Left lung (tissue), 14 donors: ENCODE measurements at places on chromosomes 12 and 14. TPM values are rescaled to one million over a fixed set of nuclear protein-coding genes. Genes with fewer than 3 reads are reported as not detected.
A peak's percentile ranks its signal among the peaks of the same experiment; 100 is the strongest.

DNA sequence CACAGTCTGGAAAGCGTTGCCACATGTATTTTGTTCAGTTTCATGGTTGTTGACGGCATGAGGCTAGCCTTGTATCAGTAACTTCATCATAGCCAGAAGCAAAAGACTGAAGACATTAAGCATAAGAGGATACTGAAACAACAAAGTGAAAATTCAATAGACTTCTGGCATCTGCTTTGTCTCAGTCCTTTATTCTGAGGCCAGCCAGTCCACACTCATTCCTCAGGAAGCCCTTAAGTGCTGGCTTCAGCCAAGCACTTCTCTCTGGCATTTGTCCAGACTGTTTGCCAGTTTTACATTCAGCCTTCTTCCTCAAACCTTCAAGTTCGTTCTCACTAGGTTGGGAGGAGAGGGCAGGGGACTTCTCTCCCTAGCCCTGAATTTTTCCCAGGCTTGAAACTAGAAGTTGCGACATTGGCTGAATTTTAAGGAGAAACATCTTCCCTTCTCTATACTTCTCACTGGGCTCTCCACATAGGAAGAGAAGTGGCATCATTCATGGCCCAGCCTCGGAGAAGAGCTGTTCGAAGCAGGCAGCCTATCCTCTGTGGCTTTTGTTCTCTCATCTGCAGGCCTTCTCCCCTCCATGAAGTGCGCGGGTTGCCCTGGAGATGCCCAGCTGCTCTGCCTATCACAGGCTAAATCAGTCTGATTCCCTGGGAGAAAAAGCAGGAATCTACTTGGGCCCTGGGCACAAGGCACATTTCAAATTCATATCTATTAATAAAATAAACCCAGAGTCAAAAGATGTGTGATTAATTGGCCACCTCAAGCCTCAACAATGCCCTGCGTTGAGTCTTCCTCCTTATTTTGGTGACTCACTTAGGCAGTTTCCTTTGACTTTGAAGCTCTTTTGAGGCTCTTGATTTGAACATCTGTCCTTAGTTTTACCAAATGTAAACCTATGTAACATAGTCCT lies 130.9 kb upstream of the PLEKHA5 start:
- DNase-seq = peak; percentile 33

GRCh38 chr12:12201274-12201758 lies 65.5 kb downstream of the LRP6 start:
- no peak for DNase-seq

DNA sequence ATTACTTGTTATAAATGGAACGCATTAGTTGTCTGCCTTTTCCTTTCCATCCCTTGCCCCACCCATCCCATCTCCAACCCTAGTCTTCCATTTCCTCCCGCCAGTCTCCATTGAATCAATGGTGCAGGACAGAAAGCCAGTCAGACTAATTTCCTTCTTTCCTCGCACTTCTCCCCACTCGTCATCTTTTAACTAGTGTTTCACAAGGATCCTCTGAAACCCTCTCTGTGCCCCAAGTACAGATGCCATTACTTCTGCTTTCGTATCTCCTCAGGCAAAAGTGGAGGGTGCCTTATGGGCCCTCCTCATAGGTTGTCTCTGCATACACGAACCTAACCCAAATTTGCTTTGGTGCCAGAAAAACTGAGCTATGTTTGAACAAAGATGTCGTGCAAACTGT lies 4.2 kb downstream of the DAZAP2 start:
- DNase-seq = no peak

- DNase-seq = no peak
These were observed 48.4 kb downstream of the ANAPC7 start for GRCh38 chr12:110355073-110355472.

LHX5 gene
- not detected for polyA plus RNA-seq

OR4E2 gene
- not detected for polyA plus RNA-seq

- no peak for DNase-seq
These were observed 28.8 kb downstream of the HECTD4 start for GRCh38 chr12:112353393-112353792.

DNA sequence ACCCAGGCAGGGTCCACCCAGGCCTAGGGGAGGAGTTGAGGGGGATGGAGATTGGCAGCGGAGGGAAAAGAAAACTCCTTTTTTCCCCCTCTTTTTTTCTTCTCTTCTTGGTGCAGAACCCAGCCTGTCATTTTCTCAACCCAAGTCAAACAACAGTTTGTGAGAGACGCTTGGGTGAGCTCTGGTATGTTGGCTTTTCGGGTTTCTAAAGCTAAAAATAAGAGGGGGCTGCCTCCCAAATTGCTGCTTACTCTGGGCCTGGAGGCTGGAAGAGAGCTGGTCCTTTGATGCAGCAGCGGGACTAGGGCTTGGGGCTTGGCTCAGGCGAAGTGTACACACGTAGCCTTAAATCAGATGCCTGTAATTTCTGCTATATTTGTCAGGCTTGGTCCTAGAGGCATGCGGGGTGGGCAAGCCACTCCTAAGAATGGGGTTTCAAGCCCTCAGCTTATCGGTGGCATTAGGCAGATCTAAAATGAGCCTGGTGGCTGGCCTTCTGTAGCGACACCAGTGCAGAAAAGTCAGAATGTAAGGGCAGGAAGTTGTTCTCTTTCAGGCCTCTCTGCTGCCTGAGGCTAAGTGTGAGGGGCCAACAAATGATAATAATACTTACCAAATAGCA lies 816 bp upstream of the SLC8A3 start:
- DNase-seq = peak; percentile 4
